8988T (cell line): ENCODE measurements at places on chromosomes 16 and 17.
A peak's percentile ranks its signal among the peaks of the same experiment; 100 is the strongest.

DNA sequence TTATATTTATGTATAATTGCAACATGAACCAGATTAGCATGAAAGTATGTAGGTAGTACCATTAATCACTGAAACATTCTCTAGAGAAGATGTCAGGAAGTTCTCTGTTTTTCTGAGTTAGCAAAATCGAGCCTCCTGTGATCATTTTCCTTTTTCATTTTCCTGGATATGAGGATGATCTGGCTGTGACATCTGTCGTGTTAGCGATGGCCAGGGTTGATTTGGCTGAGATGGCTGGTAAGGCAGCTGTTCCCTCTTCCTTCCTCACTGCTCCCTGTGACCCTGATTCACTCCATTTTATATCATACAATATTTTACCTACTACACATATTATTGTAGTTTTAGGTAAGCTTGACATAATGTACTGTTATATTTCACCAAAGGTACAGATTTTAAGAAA is 10.3 kb downstream of the CNTNAP4 start:
- no peak for DNase-seq

GRCh38 chr17:77738751-77739531 is 219.6 kb upstream of the TNRC6C start:
- DNase-seq, result no peak

DNA sequence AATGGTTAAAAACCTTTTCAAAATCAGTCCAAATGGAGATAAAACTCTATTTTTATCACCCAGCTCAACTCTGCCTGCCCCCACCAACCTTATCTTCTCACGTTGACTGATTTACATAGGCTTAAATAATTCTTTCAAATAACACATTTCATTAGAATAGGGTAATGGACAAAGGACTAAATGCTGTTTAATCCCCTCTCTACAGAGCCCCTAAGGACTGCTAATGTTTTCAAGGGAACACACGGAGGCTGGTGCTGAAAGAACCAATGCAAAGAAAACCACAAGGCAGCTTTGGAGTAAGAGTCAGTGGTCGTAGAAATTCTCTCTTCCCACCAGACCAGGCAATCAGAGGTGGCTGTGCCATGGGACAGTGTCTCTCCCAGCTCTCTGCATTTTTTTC is 445.7 kb upstream of the MAF start:
- no peak for DNase-seq

- DNase-seq, result peak; percentile 72
Observed at GRCh38 chr17:1787301-1787902, 25.5 kb downstream of the SERPINF1 start.

GRCh38 chr17:41406205-41406604 is 8.8 kb upstream of the KRT31 start:
- DNase-seq, result peak; percentile 26

DNA sequence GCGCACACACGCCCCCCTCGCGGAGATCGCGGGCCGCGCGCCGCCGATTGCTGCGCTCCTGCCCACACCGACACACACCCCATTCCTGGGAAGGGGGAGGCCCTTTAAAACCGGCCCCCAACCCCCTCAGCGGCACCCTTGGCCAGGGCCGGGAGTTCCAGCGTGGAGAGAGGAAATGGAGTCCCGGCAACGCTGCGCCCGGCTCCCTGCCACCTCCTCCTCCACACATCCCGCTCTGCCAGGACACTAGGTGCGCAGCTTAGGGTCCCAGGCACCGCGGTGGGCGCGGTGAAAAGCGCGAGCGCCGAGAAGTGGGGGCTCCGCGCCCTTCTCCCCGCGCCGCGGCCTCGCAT is 397 bp downstream of the CDC42EP4 start:
- DNase-seq, result no peak

DNA sequence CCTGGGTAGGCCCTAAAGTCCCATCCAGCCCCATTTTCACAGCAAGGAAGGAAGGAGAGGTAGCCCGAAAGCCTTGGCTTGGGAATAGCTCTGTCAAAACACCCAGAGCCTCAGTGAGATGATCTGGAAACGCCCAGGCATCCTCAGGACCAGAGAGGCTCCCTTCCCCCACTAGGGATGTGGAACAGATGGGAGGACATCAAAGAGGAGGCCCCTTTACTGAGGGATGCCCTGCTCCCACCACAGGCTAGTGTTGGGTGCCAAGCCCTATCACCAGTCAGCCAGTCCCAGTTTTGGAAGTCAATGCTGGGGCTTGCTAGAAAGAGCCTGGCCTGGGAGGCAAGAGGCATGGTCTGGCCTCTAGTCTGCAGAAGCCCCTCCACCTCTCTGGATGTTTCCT is 4.7 kb downstream of the TPPP3 start:
- no peak for DNase-seq

DNA sequence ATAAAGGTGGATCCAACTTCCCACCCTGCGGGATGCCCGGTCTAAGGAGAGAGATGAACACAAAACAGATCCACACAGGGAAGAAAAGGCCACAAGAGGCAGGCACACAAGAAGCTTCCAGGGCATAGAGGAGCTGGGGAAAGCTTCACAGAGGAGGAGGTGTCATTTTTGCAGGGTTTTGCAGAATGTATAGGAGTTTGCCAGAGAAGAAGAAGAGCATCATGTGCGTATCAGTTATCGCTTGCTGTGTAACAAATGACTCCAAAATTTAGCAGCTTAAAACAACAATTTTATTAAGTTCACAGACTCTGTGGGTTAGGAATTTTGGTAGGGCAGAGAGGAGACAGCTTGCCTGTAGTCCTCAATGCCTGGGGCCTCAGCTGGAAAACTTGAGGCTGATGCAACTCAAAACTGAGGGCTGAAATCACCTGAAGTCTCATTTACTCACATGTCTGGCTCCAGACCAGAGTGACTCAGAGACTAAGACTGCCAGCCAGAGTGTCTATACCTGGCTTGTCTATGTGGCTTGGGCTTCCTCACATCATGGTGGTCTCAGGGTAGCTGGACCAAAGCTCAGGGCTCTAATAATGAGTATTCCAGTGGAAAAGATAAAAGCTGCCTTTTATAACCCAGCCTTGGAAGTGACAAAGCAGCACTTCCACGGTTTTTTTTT is 33.9 kb upstream of the ZNF423 start:
- no peak for DNase-seq

- DNase-seq, result no peak
Observed at GRCh38 chr17:48445248-48445620, 15.2 kb upstream of the SKAP1 start.

GRCh38 chr16:70767377-70768202 is 33.4 kb downstream of the VAC14 start:
- DNase-seq, result no peak

- DNase-seq, result no peak
Observed at GRCh38 chr16:61471737-61472136, 564.5 kb downstream of the CDH8 start.

- DNase-seq, result no peak
Observed at GRCh38 chr16:50696575-50697420, 3.4 kb downstream of the NOD2 start.

- no peak for DNase-seq
Observed at GRCh38 chr16:48907906-48908634, 298.1 kb upstream of the N4BP1 start.

- no peak for DNase-seq
Observed at GRCh38 chr16:75340741-75341491, 89.5 kb upstream of the BCAR1 start.

DNA sequence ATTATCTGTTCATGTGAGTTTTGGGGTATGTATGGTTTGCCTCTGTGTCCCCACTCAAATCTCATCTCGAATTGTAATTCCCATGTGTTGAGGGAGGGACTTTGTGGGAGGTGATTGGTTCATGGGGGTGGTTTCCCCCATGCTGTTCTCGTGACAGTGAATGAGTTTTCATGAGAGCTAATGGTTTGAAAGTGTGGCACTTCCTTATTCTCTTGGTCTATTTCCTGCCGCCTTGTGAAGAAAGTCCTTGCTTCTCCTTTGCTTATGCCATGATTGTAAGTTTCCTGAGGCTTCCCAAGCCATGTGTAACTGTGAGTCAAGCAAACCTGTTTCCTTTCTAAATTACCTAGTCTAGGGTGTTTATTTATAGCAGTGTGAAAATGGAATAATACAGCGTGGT is 128.1 kb upstream of the HS3ST4 start:
- DNase-seq, result no peak

- no peak for DNase-seq
Observed at GRCh38 chr17:5467416-5467815, 1.4 kb downstream of the DHX33 start.

GRCh38 chr16:72876221-72876620 is 171.7 kb downstream of the ZFHX3 start:
- no peak for DNase-seq

GRCh38 chr16:15509593-15510535 is 75.5 kb downstream of the BMERB1 start:
- DNase-seq, result no peak

- DNase-seq, result no peak
Observed at GRCh38 chr17:48529683-48530009, 1.2 kb downstream of the HOXB1 start.

DNA sequence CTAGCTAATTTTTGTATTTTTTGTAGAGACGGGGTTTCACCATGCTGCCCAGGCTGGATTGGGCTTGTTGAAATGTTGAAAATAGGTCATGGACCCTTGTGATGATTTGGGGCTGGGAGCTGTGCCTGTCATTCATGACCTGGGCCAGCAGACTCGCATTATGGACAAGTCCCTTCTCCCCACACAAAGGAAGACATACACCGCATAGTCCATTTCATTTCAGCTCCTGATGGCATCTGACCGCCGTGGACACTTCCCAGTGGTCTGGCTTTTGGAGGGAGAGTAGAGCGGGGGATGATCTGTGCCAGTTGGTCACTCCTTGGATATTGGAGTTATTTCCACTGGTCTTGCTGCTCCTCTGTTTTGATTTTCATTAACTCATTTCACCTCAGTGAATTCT is 34.8 kb downstream of the MPRIP start:
- no peak for DNase-seq

DNA sequence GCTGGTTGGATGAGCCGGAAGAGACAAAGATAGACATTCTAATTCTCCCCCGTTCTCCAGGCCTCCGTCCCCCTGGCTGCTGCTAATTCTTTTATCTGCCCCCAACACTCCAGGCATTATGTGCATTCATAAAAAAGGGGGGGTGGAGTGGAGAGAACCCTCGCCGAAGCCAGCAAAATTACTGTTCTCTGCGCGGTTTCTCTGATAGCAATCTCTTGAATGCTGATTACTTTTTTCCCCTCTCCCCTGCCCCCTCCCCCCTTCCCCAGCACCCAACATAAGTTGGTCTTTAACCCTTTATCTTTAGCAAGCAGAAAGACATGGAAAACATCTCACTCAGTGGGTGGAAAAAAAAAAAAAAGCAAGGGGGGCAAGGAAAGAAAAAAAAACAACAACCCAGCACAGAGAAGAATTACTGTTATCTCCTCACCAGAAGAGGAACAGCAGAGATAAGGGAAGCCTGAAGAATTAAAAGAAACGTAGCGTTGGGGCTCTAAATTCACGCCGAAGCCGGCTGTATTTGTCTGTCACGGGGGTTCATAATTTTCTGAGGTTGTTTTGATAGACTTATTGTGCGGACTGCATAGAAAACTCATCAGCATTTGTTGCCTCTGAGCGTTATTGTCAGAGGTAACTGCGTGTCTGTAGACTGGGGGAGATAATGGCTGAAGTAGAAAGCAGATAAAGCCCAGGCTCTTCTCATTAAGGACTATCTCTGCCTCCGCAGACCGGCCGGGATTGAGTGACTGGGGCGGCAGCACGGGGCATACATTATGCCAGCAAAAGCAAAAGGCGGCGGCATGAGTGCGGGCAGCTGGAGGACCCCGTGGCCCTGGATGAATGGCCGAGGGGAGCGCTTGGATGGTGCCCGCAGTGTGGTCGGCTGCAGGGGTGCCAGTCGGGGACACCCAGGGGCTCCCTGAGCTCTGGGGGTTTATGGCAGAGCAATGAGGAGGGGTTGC is 126.9 kb downstream of the MRM1 start:
- DNase-seq, result no peak

DNA sequence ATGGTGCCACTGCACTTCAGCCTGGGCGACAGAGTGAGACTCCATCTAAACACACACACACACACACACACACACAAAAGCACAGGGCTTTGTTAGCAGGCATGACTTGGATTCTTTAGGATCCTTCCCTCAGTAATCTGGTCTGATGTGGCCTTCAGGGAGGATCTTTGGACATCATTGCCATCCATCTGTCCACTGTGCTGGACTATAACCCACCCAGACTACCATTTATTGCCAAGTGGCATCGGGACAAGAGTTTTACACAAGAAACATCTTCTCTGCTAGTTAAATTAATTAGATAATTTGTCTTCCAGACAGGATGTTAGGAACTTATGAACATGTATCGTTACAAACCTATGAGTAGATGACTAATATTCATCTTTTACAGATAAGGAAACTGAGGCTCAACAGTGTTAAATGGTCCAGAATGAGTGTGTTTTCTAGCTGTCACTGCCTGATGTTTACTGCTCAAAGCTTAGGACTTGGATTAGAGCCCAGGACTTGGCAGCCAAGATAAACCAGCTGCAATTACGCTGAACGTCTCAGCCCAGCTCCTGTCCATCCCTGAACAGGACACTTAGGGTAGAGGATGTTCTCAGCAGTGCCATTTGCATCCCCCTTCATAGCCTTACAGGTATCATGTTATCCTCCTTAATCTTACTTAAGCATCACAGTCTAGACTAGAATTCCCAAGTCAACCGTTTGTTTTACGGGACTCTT is 285.8 kb downstream of the WWOX start:
- no peak for DNase-seq

DNA sequence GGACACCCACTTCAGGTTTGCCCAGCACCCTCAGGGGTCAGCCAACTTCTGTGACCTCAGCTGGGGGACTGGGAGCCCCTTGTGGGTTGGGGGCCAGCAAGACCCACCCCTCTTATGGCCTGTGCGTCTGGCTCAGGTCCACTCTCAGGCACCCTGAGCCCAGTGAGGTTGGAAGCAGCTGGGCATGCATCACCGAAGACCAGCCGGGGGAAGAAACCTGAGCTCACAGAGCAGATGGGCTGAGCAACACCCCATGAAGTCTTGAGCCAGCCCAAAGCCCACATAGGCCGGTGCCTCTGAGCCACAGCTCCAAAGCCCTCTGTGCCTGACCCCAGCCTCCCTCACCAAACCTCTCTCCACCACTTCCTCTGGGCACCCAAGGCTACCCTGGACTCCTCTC is 166.7 kb downstream of the RBFOX3 start:
- no peak for DNase-seq

DNA sequence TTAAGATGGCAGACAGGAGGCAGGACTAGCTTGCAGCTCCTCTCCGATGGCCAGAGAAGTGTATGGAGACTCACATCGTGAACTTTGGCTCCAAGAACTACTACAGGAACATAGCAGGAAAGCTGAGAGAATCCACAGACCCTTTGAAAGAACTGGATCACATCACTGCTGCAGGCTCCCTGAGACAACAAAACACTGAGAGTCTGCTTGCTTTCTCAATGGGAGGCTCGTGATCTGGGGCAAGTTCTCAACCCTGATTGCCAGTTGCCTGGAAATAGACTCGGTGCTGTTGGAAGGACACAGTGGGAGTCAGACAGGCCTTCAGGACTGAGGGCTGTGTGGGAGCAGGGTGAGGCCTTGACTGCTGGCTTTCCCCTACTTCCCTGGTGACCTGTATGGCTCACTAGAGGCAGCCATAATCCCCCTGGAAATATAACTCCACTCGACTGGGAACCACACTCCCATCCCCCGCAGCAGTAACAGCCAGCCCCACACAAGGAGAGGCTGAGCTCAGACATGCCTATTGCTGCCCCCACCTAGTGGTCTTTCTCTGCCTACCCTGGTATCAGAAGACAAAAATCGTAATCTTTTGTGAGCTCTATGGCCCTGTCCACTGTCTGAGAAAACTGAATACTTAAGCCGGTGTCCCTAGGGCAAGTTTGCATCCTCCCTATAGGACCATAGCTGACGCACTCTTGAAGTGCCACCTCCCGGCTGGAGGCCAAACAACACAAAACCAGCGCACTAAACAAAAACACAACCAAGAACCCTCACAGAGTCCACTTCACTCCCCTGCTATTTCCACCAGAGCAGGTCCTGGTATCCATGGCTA is 238.4 kb downstream of the CEP112 start:
- no peak for DNase-seq
